ENCODE measurements at places on chromosomes 2 and 18.

GRCh38 chr18:77081390-77081778 lies 51.2 kb downstream of the MBP start:
- DNase-seq, result peak; percentile 87

GRCh38 chr18:48139431-48140347 lies 209.2 kb upstream of the SMAD2 start:
- peak; percentile 7 for DNase-seq

- no peak for DNase-seq
Measured at GRCh38 chr2:63898839-63899238, 57.1 kb downstream of the UGP2 start.

GRCh38 chr2:102250278-102250821 lies 61.0 kb upstream of the IL1RL1 start:
- no peak for DNase-seq

GRCh38 chr2:111689941-111690340 lies 194.1 kb downstream of the ANAPC1 start:
- DNase-seq, result no peak

GRCh38 chr2:149357058-149357457 lies 26.7 kb downstream of the LYPD6 start:
- no peak for DNase-seq

- DNase-seq, result peak; percentile 46
Measured at GRCh38 chr2:216918088-216918680, 58.3 kb upstream of the TNP1 start.

DNA sequence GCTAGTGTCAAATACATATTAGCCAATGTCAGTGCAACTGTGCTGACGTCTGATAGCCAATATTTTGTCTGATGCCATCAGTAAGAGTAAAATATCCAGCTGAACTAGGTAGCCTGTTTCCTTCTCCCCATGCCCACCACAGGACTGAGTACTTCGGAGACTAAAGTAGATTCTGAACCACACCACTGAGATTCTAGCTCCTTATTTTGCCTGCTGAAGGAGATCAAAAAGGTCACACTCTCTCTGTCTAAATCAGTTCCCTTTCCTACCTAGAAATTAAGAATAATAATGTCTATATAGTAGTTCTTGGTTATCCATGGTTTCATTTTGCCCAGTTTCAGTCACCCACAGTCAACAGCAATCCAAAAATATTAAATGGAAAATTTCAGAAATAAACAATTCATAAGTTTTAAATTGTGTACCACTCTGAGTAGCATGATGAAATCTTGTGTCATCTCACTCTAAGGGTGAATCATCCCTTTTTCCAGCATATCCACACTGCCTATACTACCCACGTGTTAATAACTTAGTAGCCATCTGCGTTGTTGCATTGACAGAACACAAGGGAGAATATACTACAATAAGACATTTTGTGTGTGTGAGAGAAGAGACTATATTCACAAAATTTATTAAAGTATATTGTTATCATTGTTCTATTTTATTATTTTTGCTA lies 1043.3 kb upstream of the PIK3C3 start:
- DNase-seq, result peak; percentile 83

DNA sequence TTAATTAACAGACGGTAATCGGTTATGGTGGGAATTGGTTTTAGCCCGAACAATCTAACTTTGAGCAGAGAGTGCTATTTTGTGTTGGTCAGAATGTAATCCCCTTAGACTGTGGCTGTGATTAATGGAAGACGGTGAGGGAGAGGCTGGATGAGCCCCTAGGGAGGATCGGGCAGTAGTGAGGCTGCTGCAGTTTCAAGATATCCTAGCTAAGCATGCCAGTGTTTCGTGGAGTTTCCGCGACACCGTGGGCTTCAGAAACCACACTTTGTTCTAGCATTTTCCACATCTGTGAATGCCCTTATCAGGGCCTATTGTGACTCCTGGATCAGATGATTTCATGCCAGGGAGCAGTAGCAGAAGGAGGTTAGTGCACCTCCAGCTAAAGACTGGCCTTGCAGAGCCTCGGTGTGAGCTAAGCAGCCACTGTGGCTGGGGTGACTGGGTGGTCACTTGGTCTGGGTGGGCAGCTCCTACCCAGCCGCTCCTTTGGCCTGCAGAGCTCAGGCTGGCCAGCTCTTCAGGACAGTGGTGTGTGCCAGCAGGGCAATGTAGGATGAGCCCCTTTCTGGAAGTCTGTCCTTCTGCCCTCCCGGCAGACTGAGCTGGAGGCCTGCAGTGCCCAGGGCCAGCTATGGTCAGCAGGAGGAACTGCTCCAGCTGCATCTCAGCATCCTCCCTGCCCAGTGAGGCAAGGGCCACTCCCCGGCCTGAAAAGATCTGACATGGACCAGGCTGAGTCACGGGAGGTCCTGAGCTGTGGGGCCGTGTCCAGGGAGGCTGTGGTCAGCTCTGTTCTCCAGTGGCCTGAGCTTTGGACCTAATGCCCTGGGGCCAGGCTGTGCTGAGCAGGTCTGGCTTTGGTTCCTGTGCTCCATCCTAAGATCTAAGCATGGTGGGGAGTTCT lies 142.6 kb upstream of the GPC1 start:
- no peak for DNase-seq

DNA sequence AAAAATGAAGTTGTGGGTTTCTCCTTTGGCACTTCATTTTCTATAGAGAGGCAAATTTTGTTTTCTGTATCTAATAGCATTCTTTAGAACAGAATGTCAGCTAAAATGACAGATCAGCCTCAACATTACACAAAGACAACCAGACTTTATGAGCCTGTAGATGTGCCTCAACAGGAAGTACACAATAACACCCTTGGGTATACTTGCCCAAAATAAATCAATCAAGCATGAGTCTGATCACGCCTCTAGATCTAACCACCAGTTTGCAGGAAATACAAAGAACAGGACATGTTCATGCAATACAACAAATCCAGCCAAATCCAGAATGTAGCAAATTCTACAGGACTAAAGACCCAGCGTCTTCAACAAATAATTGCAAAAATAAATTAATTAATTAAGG lies 11.2 kb upstream of the DAPL1 start:
- DNase-seq, result no peak

- DNase-seq, result peak; percentile 13
Measured at GRCh38 chr2:20589975-20590703, 60.8 kb downstream of the HS1BP3 start.

GRCh38 chr18:64330161-64330560 lies 181.3 kb upstream of the LINC00305 start:
- DNase-seq, result peak; percentile 76

- peak; percentile 79 for DNase-seq
Measured at GRCh38 chr2:214934006-214934405, 124.5 kb upstream of the BARD1 start.

GRCh38 chr2:68282811-68283418 lies 30.6 kb upstream of the PPP3R1 start:
- DNase-seq, result peak; percentile 65

- DNase-seq, result peak; percentile 74
Measured at GRCh38 chr2:105812180-105813044, 67.7 kb downstream of the NCK2 start.

GRCh38 chr18:44552706-44553105 lies 128.0 kb upstream of the SETBP1 start:
- DNase-seq, result peak; percentile 60

DNA sequence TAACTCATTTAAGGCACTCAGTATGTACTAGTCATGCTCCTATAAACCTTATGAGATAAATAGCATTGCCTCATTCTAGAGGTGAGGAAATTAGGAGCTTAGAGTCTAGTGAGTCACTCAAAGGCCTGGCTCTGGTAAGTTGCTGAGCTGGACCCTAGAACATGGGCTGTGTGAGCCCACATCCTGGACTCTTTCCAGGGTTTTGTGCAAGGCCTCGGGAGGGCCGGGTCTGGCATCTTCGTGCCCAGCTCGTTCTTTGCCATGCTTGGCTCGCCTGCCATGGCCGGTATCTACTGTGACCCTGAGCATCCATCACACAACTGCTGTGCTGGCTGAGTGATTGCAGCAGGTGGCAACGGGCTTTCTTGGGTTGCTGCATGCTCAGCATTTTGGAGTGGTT lies 168.0 kb downstream of the LPIN1 start:
- peak; percentile 34 for DNase-seq
